ENCODE measurements at places on chromosomes 2 and 18. TPM values are rescaled to one million over a fixed set of nuclear protein-coding genes. Genes with fewer than 3 reads are reported as not detected.

SERPINB12 gene
- not detected for total RNA-seq

DSG1 gene
- total RNA-seq, result not detected

KCNS3 gene
- 2.4 TPM for total RNA-seq

TACR1 gene
- total RNA-seq, result not detected

LRRC30 gene
- total RNA-seq, result not detected

C2orf15 gene
- total RNA-seq, result not detected

GKN1 gene
- total RNA-seq, result not detected

CRYGC gene
- not detected for total RNA-seq

RIT2 gene
- total RNA-seq, result not detected

PARD6G gene
- total RNA-seq, result 1.8 TPM

ALPP gene
- total RNA-seq, result not detected

RESP18 gene
- total RNA-seq, result not detected

RFX8 gene
- total RNA-seq, result 1.00 TPM

CAVIN2 gene
- total RNA-seq, result 171 TPM

CTAGE1 gene
- not detected for total RNA-seq

HOXD13 gene
- not detected for total RNA-seq

ADD2 gene
- not detected for total RNA-seq

AP1S3 gene
- 3.8 TPM for total RNA-seq

FAM237A gene
- not detected for total RNA-seq
